ENCODE measurements at places on chromosomes 4 and X. TPM values are rescaled to one million over a fixed set of nuclear protein-coding genes. Genes with fewer than 3 reads are reported as not detected.

GLRB gene
- total RNA-seq, result 0.92 TPM

RTL3 gene
- 0.16 TPM for total RNA-seq

STPG2 gene
- not detected for total RNA-seq

PLAC1 gene
- 0.56 TPM for total RNA-seq

RAI2 gene
- 0.25 TPM for total RNA-seq

MAGEA6 gene
- 13.3 TPM for total RNA-seq

SHROOM4 gene
- not detected for total RNA-seq

DNAAF6 gene
- total RNA-seq, result not detected

SPANXN4 gene
- total RNA-seq, result not detected

MAGEA8 gene
- total RNA-seq, result not detected

ATP7A gene
- 4.6 TPM for total RNA-seq

TMEM150C gene
- 1.2 TPM for total RNA-seq

SMIM10 gene
- total RNA-seq, result not detected

XPNPEP2 gene
- total RNA-seq, result not detected

Data from A549 treated with dexamethasone at 1 μM for 4 hours (cell line).